ENCODE measurements at places on chromosomes 2 and 18.

- no peak for DNase-seq
Measured at GRCh38 chr2:64012115-64012514, 7.1 kb downstream of the VPS54 start.

DNA sequence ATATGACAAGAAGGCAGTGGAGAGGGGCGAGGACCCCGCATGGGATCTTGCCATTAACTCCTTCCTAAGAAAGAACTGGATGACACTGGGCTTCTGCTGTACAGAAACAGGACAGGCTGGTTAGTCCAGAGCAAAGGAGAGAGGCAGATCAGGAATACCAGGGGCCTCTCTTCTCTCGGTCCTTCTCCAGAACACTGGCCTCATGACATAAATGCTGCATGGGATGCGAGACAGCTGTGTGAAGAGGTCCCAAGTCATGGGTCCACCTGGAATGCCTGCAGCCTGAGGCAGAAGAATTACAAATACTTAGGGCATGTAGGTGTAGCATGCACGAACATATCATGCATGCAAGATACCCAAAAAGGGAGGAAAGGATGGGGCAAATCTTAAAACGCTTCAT lies 9.1 kb downstream of the MBOAT2 start:
- DNase-seq, result no peak

GRCh38 chr2:69717861-69718273 lies 24.1 kb upstream of the ANXA4 start:
- DNase-seq, result no peak

- no peak for DNase-seq
Measured at GRCh38 chr2:52220393-52220792, 1188.5 kb upstream of the NRXN1 start.

- DNase-seq, result no peak
Measured at GRCh38 chr2:5697562-5697961, 5.4 kb downstream of the SOX11 start.

- no peak for DNase-seq
Measured at GRCh38 chr2:191597186-191597751, 80.7 kb upstream of the NABP1 start.

GRCh38 chr2:95385570-95385984 lies 16.9 kb upstream of the FAHD2A start:
- DNase-seq, result no peak

GRCh38 chr2:24827321-24828237 lies 34.4 kb downstream of the CENPO start:
- DNase-seq, result peak; percentile 83

GRCh38 chr18:65409261-65409660 lies 341.6 kb upstream of the CDH7 start:
- DNase-seq, result no peak

GRCh38 chr18:52652391-52652790 lies 312.4 kb downstream of the DCC start:
- no peak for DNase-seq

- no peak for DNase-seq
Measured at GRCh38 chr2:175436076-175436475, 254.6 kb upstream of the ATP5MC3 start.

DNA sequence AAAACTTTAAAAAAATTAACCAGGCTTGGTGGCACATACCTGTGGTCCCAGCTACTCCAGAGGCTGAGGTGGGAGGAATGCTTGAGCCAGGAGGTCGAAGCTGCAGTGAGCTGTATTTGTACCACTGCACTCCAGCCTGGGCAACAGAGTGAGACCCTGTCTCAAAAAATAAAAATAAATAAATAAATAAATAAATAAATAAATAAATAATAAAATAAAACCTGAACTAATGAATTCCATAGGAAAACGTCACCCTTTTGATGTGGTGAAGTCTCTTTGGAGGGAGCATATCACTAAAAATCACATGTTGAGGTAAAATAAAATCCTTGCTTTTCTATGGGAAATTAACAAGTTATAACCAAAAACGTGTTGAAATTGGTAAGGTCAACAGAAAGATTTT lies 29.6 kb upstream of the ITGAV start:
- no peak for DNase-seq

DNA sequence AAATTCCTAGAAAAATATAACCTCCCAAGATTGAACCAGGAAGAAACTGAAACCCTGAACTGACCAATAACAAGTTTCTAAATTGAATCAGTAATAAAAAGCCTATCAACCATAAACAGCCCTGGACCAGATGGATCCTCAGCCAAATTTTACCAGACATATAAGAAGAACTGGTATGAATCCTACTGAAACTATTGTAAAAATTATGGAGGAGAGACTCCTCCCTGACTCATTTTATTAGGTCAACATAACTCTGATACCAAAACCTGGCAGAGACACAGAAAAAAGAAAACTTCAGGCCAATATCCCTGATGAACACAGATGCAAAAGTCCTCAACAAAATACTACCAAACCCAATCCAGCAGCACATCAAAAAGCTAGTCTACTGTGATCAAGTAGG lies 11.3 kb downstream of the NT5C1B start:
- DNase-seq, result peak; percentile 15

DNA sequence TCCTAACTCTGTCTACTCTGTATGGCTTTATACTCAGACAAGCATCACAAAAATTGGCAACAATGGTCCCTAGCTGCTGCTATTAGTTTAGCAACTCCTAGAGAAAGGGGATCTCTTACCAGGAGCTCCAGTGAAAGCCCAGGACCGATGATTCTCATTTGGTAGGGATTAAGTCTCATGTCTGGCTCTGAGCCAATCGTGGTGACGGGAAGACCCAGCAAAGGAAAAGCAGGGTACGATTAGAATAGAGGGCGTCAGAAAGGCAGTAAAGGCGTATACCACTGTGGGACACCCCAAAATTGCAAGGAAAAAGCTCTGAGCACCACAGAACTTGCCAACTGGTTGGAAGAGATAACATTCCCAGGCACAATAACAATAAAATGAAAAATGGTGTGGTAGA lies 129.5 kb downstream of the MTCL1 start:
- DNase-seq, result no peak

- peak; percentile 39 for DNase-seq
Measured at GRCh38 chr2:151826737-151827157, 1.5 kb downstream of the ARL5A start.

DNA sequence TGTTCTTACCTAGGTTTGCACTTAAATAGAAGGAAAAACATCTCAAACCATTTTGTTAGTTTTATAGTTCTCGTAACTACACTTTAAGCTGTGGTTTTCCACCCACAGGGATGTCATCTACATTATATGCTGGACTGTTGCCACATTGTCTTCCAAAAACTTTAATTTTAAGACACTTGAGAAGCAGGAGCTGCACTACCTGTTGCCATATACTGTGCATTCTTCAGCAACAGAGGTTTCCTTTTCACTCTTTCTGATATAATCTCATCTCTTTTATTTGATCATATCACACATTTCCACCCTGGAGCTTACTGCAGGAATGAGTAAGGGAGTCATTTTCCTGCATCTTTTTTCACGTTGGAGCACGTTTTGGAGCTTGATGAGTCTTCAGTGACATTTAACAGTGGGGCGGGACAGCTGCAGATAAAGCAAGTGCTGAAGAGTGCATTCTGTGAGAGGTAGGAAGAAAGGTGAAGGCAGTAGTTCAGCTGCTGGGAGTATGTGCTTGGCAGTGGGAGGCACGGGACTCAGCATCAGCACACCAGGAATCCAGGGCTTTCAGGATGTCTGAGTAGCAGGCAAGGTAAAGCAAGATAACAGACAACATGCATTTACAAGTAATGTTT lies 3.8 kb downstream of the LIMS1 start:
- DNase-seq, result peak; percentile 24

- no peak for DNase-seq
Measured at GRCh38 chr2:163306647-163307046, 429.2 kb downstream of the FIGN start.

- DNase-seq, result peak; percentile 83
Measured at GRCh38 chr2:74374509-74375205, 5.5 kb downstream of the DCTN1 start.

- no peak for DNase-seq
Measured at GRCh38 chr18:76988031-76988826, 144.4 kb downstream of the MBP start.

DNA sequence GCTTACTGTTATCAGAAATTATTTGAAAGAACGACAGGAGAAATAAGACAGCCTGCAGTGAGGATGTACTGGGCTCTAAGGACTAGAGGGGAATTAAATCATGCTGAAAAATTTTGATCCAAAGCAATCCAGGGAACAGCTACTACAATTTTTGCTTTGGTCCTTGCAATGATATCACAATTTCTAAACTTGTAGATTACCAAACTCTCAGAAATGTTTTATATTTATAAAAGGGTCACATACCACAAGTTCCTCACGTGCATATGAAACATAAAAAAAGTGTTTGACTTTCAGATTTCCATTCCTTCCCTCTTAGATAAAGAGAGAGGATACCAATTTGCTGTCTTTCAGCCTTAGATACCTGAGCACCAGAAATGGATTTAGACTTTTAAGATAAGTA lies 261.2 kb downstream of the STK39 start:
- DNase-seq, result no peak

- DNase-seq, result no peak
Measured at GRCh38 chr2:158181171-158181570, 79.5 kb downstream of the UPP2 start.

DNA sequence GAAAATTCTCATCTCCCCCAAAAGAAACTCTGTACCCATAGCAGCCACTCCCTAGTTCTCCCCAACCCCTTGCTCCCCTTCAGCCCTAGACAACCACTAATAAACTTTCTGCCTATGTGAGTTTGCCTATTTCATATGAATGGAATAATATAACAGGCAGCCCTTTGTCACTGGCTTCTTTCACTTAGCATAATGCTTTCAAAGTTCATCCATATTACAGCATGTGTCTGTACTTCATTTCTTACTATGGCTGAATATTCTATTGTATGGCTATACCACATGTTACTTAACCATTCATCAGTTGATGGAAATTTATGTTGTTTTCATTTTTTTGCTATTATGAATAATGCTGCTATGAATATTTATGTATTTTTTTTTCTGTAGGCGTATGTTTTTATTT lies 442.9 kb downstream of the SLC4A3 start:
- no peak for DNase-seq

GRCh38 chr2:236597629-236598028 lies 28.0 kb downstream of the ACKR3 start:
- no peak for DNase-seq

DNA sequence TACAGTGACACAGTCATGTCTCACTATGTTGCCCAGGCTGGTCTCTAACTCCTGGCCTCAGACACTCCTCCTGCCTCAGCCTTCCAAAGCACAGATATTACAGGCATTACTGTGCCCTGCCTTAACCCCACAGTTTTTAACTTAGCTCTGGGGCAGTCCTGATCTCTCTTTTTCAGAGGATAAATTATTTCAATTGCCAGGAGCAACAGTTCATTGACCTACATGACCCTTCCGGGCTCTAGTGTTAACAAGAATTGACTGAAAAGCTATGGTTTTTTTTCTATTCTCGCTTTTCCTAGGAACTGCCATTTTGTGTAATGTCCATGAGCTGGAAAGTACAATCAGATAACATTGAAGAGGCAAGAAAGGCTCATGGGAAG lies 92.8 kb downstream of the HNRNPLL start:
- no peak for DNase-seq

DNA sequence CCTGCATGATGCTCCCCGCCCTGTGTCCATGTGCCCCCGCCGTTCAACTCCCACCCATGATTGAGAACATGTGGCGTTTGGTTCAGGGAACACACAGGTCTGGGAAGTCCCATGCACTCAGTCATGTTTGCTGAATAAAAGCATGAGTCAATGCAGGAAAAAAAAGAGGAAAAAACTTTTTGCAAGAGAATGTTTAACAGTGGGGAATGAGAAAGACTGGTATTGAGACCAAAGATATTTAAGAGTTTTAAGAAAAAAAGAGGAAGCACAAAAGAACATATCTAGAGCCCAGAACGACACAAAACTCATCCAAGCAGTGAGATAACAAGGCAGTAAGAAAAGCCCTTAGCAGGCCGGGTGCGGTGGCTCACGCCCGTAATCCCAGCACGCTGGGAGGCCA lies 279.2 kb upstream of the THSD7B start:
- DNase-seq, result no peak

DNA sequence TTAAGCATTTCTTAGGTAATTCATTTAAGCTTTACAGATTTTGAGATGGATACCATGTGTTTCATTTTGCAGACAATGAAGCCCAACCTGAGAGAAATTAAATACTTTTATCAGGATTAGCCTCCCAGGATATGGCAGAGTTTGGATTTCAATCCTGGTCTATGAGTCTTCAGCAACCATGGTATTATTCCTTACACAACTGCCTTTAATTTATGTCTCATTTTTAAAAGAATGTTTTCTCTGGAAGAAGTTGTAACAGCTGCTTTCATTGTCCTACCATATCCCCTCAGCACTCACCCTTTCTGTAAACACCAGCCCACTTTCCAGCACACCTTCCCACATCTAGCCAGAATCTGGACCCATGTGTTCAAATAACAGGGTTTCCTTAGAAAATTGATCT lies 863.7 kb upstream of the VRK2 start:
- no peak for DNase-seq

- no peak for DNase-seq
Measured at GRCh38 chr2:8606226-8606625, 75.6 kb upstream of the ID2 start.

- no peak for DNase-seq
Measured at GRCh38 chr2:175126661-175127060, 41.3 kb downstream of the ATF2 start.

DNA sequence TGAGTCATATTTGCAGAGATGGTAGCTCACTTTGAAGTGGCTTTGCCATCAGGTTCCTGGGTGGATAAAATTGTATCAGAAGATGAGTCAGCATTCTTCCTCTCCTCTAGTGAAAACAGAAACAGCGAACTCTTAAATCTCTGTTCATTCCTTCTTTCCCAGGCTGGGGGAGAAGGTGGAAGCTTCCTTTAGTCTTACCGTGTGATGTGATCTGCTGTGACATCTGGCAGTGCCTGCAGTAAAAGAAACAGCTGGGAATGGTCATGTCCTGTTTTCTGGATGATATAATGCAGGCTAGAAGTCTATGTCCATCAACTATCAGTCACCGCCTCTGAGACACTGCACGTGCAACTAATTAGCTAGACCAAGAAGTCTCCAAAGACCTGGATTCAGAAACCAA lies 171.6 kb downstream of the VAPA start:
- peak; percentile 63 for DNase-seq

- DNase-seq, result peak; percentile 74
Measured at GRCh38 chr2:133362061-133362476, 206.2 kb downstream of the NCKAP5 start.

DNA sequence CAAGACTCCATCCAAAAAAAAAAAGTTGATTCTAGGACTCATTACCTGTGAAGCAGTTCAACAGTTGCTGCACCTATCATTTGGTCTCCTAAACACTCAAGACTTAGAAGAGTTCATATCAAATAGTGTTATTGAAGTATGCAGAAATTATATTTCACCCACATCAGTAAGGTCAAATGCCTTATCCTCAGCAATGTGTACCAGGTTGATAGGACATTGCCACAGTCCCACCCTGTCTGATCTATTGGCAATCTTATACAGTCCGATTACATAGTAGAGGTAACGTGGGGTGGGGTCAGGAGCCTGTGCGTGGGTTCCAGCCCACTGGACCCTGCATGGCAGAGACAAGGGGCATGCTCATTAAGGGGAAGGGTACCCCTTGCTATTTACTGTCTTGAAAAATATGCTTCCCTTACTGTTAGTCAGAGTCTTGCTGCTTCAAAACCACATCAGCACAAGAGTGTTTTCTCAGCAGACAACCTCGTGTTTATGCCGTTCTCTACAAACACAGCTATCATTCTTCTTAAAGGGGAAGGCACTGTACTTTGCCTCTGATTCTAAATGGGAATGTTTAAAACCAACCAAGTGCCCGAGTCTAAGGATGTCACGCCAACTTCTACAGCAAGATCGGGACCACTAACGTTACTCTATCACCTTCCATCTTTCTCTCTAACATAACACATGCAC lies 115.2 kb downstream of the MTCL1 start:
- DNase-seq, result no peak
